ENCODE measurements at places on chromosomes 3 and 15.
A peak's percentile ranks its signal among the peaks of the same experiment; 100 is the strongest.

GRCh38 chr15:77543159-77543882 lies 89.4 kb downstream of the LINGO1 start:
- peak; percentile 84 for DNase-seq

DNA sequence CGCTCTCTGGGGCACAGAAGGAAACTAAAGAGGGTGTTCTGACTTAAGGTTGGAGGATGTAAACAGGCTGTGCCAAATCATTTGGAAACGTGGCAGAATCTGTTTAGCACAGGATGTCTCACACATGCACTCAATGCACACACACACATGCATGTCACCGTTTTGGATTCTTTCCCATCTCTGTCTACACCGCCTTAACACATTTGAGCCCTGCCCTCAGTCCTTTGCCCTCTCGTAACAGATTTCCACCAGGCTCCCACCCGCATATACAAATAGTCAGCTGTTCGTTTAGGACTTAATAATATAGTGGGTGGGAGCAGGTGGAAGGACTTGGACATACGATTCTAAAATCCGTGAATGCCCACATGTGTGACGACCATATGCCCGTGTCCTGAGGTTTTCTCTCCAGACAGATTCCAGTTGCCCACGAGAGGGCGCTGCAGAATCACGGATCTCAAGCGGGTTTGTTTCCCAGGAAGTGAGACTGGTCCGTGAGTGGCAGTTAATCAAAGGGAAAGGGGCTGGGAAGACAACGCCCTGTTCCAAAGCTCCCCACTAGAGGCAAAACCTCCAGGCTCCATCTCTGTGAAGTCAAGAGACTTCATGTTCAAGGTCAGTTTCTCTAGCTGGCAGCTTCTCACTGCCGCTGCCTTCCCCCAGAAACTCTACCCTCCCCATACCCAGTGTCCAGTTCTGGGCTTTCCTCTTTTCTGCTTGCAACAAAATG lies 44.5 kb downstream of the NOX5 start:
- DNase-seq = peak; percentile 80

DNA sequence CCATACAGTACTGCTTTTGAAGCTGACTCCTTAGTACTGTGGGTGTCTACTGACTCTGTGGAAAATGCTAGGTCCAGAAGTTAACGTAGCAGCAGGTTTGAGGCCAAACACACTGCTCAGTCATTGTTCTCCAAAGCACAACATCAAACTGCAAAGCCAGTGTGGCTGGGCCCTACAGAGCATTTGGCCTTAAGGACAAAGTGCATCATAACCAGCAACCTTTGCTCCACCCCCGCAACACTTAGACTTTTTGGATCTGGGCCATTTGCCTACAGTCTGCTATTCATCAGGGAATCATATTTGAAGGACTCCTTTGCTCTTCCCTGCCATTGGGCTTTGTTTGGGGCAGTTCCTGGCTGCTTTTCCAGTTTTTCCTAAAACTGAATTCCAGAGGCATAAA lies 43.1 kb upstream of the ARL6 start:
- DNase-seq = no peak

- no peak for DNase-seq
Observed at GRCh38 chr3:157122116-157122515, 37.8 kb downstream of the CCNL1 start.

DNA sequence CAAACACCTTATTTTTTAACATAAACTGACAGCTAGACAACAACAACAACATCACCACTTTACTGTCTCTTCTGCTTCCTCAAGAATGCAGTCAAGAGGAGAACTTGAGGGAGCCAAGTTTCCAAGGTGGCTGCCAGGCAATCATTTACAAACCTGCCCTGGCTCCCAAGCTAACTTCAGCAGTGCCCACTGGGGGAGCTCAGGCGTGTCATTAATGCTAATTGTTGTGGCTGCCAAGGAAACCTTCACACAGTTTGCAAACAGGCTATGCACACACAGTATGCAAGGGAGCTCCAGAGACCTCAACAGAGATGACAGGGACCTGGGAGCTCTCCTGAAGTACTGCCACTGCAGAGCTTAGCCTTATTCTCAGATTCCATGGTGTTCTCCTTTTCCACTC lies 2.1 kb downstream of the DZIP1L start:
- DNase-seq = no peak

GRCh38 chr15:76139368-76140073 lies 79.7 kb downstream of the TMEM266 start:
- DNase-seq = peak; percentile 86

- DNase-seq = no peak
Observed at GRCh38 chr15:100695048-100695447, 92.7 kb downstream of the ASB7 start.

GRCh38 chr3:33041909-33042308 lies 55.0 kb downstream of the GLB1 start:
- DNase-seq = no peak

- DNase-seq = no peak
Observed at GRCh38 chr3:171219258-171219657, 192.7 kb upstream of the SLC2A2 start.

- no peak for DNase-seq
Observed at GRCh38 chr15:89993349-89993748, 7.8 kb upstream of the ZNF710 start.

- peak; percentile 9 for DNase-seq
Observed at GRCh38 chr15:41967506-41968206, 4.7 kb downstream of the EHD4 start.

- DNase-seq = peak; percentile 40
Observed at GRCh38 chr3:146498002-146498736, 28.8 kb upstream of the PLSCR2 start.

- DNase-seq = no peak
Observed at GRCh38 chr3:12955651-12956315, 114.4 kb upstream of the RPL32 start.

DNA sequence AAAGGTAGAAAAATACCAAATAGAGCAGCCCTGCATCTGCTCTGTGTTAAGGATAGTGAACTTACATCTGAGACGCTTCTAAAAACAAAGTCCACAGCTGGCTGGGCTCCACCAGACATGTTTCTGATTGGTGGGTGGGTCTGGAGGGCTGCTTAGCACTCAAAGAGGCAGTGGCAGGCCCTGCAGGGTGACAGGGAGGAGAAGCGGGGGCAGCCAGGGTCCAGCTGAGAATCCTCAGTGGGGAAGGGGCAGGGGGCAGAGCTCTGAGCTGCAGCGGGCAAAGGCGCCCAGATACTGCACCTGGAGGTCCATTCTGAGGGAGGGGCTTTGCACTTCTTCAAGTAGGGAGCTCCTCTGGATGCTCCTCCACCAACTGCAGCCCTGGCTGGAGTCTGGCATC lies 28.1 kb downstream of the PRR23E start:
- DNase-seq = no peak

- DNase-seq = no peak
Observed at GRCh38 chr15:52136442-52136980, 23.9 kb upstream of the BCL2L10 start.

DNA sequence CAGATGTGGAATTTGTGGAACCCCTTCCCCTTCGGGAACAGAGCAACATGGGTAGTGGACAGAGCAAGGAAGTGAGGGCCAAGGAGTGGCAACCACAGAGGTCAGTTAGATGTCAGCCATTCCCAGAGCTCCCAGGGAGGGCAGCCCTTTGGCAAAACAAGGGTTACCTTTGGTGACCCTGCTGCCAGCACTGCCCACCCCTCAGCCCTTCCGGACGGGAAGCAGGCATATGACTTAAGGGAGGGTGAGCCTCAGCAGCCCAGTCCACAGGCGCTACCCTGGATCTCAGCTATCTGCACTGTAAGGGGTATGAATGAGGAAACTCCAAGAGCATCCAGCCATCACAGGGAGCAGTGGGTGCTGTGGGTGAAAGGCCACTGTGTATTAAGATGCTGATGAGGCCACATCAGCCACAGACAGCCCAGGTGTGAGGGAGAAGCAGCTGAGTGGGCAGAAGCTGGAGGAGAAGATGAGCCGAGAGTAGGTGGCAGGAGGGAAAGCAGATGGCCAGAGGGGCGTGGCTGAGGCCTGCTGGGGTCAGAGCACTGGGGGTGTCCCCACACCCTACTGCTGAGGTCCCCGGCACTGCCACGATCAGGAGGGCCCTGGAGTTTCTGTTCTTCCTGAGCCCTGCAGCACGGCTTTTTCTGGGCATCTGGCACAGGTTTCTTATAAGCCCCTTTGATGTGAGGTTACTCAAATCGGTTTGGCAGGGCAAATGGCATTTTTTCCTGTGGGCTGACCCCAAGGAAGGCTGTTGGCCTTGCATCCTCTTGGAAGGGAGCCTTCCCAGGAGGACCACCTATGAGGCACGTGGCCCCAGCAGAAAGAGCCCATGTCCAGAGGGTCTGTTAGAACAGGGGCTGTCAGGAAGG lies 6.2 kb downstream of the PLA2G4D start:
- DNase-seq = no peak

All from activated naive CD8-positive, alpha-beta T cell treated with anti-CD3 and anti-CD28 coated beads, Interleukin-2, amount 50 U/mL, for 24 hours (primary cell).